Transverse colon (tissue), 4 donors: ENCODE measurements at places on chromosomes 11 and 22. TPM values are rescaled to one million over a fixed set of nuclear protein-coding genes. Genes with fewer than 3 reads are reported as not detected.

SYT7 gene
- total RNA-seq = 15.6 TPM

PTPRCAP gene
- 60.7 TPM for total RNA-seq

ROBO4 gene
- total RNA-seq = 6.2 TPM

QSER1 gene
- total RNA-seq = 28.7 TPM

DNA sequence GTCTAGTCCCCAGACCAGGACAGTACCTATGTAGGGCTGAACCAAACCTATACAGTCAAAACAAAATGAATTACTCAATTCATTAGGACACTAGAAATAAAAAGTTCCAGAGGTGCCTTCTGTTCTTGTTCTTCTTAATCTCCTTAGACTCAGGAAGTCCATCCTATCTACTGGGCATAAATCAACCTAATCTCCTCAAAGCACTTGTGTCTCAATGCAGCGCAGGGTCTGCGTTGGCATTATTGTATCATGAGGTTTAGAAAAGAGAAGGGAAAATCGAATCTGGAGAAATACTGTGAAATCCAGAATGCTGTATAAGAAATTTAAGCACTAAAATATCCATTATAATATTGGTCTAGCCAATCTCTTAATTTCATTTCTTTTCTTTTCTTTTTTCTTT, 2.4 kb upstream of the OR10V1 start:
- H3K27ac ChIP-seq = no peak overlapping the region
- no peak overlapping the region for H3K4me3 ChIP-seq
- H3K36me3 ChIP-seq = no peaks in the 10 kb centered on the region
- DNase-seq = no peak
- no peaks in the 10 kb centered on the region for H3K27me3 ChIP-seq

GRCh38 chr22:29208502-29208862, 2.8 kb downstream of the EMID1 start:
- H3K27me3 ChIP-seq = peaks cover 26% of the 10 kb centered on the region
- H3K4me3 ChIP-seq = no peak overlapping the region
- H3K27ac ChIP-seq = no peak overlapping the region
- no peaks in the 10 kb centered on the region for H3K36me3 ChIP-seq
- H3K4me1 ChIP-seq = peaks cover 11% of the 10 kb centered on the region
